ENCODE measurements at places on chromosomes 6 and 20.

DNA sequence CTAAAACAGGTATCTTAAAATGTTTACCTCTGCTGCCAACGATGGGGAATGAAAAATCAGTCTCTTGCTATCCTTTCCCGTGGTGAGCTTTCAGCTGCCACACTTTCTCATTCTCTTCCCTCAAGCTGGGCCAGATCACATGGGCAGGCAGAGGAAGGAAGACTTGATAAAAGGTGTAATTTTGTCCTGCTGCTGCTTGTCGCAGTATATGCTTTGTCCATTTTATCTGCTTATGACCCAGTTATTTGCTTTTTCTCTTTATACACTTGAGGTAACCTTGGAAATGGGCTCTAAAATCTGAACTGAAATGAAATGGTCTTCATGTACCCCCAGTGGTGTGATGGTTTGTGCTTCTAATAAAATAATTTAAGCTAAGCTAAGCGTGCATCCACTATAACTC, 695.9 kb upstream of the FLRT3 start:
- no peak for DNase-seq

GRCh38 chr6:30939473-30939872, 1.3 kb upstream of the MUCL3 start:
- no peak for DNase-seq

GRCh38 chr20:6341491-6341890, 218.7 kb upstream of the FERMT1 start:
- no peak for DNase-seq

DNA sequence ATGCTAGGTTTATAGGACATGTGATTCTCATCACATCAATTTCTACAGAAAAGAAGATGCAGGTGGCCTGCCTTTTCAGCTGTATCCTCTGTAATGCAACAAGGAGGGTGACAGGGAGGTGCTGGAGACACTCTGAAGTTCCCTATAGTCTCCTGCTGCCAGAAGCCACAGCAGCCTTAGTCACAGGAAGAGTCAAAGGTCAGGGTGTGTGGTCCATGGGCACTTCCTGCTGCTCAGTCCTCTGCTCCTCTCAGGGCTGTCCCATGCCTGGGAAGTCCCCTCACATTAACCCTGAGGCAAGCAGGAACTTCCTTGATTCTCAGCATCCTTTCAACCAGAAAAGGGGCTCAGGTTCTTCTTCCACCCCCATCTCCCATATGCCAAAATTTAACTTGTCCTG, 144.8 kb upstream of the FOXA2 start:
- DNase-seq: no peak

DNA sequence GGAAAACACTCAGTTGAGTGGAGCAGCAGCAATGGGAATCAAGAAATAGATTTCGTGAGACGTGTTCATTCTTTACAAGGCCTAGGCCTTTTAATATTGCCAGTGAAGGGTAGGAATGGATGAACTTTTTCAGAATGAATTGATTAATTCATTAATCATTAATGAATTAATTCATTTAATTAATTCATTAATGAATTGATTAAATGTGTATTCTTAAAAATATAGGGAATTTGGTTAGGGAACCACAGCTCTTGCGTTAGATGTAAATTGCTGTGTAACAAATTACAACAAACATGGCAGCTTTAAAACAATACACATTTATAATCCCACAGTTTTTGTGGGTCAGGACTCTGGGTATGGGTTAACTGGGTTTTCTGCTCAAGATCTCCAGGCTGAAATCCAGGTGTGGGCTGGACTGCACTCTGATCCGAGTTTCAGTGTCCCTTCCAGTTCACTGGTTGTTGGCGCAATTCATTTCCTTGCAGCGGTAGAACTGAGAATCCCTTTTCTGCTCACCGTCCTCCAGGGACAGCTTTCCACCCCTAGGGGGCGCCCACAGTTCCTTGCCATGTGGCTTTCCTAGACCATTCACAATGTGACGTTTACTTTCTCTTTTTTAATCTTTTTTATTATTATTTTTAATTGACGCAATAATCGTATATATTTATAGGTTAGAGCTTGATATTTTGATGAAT, 32.8 kb upstream of the BCAS1 start:
- peak; percentile 17 for DNase-seq

DNA sequence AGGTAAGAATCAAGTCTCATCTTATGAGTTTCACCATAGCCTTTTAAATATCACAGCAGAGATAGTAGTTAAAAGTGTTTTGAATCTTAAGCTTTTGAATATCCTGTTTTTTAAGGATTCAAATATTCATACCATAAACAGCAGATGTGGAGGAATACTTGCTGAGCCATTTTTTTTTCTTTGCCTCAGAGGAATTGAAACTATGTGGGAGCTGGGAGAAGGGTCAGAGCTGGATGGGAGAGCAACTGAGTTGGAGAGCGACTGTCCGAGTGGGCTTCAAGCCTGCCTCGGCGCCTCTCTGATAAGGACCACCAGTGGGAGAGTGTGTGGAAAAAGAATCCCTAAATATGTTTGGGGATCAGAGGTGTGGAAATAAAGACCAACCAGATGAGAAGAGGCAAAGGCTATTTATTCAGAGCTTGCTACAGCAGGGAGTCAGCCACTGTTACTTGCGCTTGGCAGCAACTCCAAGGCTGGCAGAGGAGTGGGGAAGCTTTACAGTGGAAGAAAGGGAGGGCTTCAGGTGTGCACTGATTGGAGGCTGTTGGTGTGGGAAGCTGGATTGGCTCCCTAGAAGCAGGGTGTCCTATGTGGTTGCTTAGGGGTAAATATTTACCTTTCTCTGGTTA, 34.3 kb upstream of the MCUR1 start:
- DNase-seq: no peak

DNA sequence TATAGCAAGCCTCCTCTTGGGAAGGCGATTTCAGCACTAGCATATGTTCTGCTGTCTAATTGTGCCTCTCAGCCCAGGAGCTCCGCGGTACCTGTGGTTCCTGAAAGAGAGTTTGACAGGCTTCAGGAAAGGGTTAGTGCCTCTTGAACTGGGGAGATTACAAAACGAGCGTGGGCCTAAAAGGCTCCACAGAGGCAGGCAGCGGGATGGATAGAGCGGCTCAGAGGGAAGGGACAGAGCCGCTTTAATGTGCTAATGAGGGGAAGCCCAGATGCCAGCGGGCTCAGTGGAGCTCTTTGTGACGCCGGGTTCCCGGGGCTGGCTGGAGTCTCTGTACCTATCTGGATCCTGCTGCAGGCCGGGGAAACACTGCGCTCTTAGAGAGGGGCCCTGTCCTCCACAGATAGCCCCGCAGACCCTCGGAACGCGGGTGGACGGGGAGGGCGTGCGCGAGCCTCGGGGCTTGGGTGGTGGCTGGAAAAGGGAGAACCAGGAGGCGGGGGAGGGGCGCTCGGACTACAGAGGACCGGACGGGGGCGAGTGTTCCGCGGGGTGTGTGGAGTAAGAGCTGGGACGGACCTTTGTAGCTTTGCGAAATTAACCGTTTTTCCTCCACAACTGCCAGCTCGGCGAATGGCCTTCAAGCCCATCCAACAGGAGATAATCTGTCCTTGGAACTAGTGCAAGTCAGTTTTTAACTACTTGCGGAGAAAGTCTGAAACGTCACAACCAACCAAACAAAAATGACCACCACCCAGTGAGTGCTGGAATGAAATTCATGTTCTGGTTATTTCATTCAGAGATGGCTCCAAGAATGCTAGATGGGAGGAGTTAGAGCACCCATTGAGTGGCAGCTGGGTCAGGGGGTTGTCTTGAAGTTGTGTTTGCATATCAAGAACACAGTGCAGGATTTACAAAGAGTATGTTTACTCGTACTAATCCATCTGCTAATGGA, 13.0 kb downstream of the SLC35F1 start:
- DNase-seq: no peak

DNA sequence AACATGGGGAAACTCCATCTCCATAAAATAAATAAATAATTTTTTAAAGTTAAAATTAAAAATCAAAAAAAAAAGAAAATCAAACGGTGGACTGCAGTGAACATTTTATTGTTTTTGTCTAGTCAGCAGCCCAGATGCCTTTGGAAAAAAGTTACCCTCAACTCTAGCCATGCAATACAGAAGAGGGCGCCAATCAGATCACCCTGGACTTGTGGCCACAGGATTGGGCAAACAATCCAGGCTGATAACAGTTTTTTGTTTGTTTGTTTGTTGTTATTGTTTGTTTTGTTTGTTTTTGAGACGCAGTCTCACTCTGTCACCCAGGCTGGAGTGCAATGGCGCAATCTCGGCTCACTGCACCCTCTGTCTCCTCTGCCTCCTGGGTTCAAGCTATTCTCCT, 30.5 kb upstream of the NELFCD start:
- DNase-seq: no peak

DNA sequence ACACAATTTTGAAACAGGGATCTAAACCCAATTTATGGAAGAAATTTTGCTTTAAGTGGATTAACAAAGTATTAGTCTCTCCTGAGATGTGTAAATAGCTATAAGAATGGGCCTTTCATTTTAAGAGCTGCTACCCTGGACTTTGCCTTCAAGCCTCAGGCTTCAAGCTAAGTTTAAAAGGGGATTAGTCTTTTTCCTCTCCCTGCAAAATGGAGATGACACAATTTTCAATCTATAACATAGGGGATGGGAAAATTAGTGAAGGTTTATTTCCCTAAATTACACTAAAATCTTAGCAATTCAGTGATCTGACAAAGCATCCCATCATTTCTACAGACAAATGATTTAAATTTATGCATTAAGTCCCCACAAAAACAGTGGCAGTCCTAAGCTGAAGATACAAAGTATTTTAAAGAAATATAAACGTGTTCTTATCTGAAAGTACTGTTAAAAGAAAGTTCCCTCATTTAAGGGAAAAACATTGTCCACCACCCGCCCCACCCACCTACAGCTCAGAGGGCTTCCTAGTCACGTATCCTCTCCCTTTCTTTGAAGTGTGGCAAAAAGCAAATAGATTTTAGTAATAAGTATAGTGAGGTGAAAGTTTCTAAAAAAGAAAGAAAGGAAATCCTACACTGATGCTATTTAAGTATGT, 14.5 kb downstream of the ARHGAP18 start:
- no peak for DNase-seq

- DNase-seq: no peak
These were observed 2.8 kb downstream of the CMTR1 start for GRCh38 chr6:37435816-37436215.

DNA sequence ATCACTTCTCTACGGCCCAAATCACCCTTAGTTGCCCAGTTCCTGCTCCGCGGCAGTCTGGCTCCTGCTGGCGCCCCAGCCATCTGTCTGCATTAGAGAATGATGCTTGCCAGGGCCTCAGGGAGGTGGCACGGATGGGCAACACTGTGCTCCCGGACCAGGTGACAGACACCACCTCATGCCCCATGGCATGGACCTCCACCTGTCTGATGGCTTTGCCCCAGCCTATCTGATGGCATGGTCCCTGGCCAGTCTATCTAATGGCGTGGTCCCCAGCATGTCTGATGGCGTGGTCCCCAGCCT, 18.8 kb upstream of the MRGBP start:
- no peak for DNase-seq

DNA sequence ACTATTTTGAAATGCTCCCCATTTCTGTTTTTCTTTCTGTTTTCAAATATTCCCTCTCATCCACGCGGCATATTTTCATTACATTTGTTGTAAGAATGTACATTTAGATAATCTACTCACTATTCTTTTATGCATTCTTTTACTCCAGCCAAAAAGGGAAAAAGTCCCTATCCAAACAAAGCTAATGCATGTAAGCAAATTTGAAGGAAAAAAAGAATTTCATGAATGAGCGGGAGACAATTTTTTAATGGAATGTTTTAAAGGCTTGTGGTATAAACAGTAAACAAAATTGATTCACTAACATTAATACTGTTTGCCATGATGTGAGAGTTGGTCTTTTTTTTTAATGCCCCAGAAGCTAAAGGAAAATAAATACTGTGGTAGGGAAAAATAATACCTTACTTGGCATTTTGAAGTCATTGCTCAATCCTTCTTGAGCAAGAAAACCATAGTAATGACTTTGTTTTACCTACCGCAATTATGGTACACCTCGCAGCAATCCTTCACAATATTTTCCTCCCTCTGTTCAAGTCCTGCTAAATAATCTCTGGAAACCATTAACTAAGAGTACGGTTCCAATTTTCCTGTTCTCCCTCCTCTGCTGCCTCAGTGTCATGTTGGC, 79.0 kb downstream of the BACH2 start:
- no peak for DNase-seq

DNA sequence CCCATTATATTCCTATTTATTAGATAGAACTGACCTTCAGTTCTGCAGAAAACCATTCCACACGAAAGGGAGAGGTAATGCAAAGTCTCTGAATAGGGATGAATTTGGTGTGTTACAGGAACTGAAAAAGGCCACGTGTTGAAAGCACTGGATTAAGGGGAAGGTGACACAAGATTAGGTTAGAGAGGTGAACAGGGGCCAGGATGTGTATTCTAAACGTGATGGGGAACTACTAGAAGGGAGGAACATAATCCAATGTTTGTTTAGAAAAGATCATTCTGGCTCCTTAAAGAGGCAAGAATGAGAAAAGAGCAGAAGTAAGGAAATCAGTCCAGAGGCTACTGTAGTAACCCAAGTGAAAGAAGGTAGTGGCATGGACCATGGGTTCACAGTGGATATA, 6.3 kb upstream of the ZKSCAN8 start:
- DNase-seq: no peak

DNA sequence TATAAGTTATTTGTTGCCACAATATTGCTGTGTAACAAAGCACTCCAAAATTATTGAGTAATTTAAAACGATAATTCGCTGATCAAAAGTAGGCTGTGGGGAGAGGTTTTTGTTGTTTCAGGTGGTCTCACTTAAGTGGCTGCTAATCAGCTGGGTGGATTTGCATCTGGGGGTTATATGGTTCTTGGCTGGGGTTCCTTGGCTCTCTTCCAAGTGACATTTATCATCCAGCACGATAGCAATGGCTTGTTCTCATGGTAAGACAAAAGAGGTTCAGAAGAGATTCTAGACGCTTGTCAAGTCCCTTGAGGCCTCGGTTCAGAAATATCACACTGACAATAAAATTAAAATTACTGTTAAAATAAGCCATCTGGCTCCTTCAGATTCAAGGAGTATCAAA, 1648.8 kb downstream of the GRIK2 start:
- no peak for DNase-seq

GRCh38 chr6:47334334-47334733, 24.6 kb upstream of the TNFRSF21 start:
- DNase-seq: no peak

GRCh38 chr20:7161690-7162089, 394.2 kb downstream of the BMP2 start:
- DNase-seq: no peak

GRCh38 chr6:156698239-156699016, 78.8 kb upstream of the ARID1B start:
- DNase-seq: no peak

DNA sequence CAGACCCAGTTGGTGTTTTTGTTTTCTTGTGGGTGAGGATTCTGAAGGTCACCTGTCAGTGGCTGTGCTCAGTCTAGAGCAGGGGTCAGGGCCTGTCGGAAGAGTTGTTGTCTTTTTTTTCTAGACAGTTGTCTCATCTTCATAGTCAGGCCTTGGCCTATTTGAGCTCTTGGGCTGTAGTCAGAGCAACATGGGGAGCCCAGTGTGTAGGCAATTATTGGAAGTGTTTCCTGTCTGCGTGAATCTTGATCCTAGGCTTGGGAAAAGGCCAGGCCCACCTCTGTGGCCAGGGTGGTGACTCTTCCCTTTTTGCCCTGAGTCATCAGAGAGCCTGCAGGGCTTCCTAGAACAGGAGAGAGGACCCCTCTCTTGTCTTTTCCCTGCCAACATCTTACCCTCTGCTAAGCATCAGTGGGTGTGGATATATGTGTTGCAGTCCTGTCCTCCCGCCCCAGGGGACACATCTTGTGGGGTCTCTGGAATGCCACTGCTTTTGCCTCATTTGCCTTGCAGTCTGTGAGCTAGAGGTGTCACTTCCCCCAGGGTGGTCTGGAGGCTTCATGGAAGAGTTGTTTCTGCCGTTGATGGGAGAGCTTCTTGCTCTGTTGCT, 11.4 kb downstream of the TJAP1 start:
- no peak for DNase-seq

All from C1 segment of cervical spinal cord (tissue), 14 donors.